Activated naive CD4-positive, alpha-beta T cell (primary cell): ENCODE measurements at places on chromosomes 6 and 20.

DNA sequence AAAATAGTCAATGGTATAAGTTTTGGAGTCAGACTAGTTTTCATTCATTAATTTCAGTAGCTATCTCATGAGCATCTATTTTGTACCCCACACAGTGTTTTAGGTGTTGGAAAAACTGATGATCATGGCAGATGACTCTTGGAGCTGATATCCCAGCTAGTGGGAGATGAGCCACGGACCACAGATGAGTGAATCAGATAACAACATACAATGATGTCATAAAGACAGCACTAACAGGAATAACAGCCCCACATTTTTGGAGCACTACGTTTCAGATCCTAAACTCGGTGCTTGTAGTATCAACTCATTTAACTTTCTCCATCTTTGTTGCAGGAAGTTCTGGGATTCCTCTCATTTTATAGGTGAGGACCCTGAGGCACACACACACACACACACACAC lies 67.8 kb upstream of the EDN3 start:
- no peak for DNase-seq

GRCh38 chr20:38405132-38405531 lies 30.0 kb downstream of the SNHG17 start:
- no peak for DNase-seq

DNA sequence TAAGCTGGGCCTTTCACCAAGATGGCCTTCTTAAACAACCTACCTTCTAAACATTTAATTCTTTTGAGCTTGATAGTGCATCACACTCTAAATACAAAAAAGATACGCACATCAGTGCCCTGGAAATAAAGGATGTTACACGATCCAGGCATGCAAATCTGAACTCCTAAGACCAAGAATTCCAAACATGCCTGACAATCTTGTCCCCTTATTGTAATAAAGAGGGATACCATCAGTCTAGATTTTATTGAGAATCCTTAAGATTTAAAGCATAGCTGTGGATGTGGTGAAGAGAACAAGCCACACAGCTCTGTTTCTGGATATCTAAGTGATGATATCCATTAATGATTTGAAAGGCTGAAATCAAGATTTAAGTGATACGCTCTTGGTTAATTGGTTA lies 13.0 kb downstream of the ZNF451 start:
- DNase-seq, result no peak

GRCh38 chr6:112752791-112753190 lies 405.7 kb downstream of the RFPL4B start:
- DNase-seq, result no peak

- no peak for DNase-seq
These were observed 93.4 kb upstream of the BTN3A2 start for GRCh38 chr6:26271668-26272024.

DNA sequence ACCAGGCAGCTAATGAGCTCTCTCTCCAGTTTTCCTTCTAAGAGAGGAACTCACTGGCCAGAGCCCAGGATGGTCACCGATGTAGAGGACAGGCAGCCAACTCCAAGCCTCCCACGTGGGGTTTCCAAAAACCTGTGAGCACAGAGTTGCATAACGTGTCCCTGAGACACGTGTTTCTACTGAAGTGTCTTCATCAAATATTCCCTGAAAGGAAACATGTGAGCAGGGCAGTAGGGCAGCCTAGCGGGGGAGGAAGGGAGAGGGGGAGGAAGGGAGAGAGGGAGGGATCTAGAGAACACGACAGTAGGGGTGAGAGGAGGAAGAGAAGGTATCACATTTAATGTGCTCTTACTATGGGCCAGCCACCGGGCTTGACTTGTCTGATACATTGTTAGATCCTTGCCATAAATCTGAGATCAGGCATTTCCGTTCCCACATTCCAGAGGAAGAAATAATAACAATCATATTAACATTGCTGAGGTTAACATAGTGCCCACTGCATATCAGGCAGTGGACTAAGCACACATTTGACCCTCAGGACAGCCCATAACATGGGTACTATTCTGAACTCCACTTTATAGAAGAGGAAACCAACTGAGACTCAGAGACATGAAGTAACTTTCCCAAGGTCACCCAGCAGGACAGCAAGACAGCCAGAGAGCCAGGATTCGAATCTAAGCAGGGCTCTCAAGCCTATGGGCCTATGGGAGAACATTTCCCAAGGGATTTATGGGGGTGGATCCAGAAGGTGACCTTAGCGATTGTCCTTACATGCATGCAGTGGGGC lies 4.5 kb upstream of the SYS1 start:
- DNase-seq, result no peak

GRCh38 chr6:157230910-157231309 lies 92.4 kb downstream of the TMEM242 start:
- DNase-seq, result no peak

- DNase-seq, result no peak
These were observed 10.3 kb downstream of the RIN2 start for GRCh38 chr20:19768325-19768842.

DNA sequence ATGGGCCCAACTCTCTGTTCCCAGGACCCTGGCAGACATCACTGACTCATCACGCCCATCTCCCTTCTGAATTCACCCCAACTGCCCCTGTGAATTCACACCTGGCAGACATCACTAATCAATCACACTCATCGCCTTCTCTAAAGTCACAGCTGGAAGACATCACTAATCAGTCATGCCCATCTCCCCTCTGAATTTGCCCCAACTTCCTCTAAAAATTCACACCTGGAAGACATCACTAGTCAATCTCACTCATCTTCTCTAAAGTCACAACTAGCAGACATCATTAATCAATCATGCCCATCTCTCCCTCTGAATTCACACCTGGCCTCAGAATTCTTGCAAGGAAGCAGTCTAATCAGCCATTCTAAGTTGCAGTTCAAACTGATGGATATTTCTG lies 111.1 kb downstream of the FOXA2 start:
- no peak for DNase-seq

DNA sequence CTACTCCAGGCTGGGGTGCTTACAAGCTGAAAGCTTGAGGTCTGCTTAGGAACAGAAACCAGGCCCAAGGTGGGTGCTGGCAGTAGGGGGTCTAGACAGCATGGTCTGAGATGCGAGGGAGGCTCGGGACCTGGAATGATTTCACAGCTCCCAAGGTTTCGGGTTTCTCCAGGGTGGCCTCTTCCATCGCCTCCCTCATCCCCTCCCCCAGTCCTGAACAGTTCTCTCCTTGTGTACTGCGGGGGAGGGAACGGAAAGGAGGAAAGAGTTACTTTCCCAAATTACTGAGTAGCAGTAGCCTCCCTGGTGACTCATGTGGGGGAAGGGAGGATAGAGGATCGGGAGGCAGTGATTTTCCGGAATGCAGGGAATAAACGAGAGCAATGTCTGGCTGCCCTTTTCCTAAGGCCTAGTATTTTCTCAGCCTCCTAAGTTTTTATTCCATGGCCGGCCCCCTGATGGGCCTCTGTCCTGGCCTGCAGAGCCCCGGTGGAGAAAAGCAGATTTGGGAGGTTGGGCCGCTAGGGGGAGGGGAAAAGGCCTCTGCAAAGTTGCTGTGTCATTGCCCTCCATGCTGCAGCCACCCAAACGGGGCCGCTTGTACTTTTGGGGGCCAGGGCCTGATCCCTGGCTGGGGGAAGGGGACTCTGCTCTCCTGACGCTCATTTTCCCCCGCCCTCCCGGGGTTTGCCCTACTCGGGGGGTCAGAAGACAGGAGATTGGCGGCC lies 1.5 kb downstream of the BRD2 start:
- DNase-seq, result peak; percentile 63

- DNase-seq, result no peak
These were observed 77.1 kb downstream of the SHLD1 start for GRCh38 chr20:5827098-5827853.

GRCh38 chr6:63634630-63635029 lies 972 bp upstream of the PHF3 start:
- DNase-seq, result no peak

- no peak for DNase-seq
These were observed 32.6 kb downstream of the MYT1 start for GRCh38 chr20:64196847-64197306.

DNA sequence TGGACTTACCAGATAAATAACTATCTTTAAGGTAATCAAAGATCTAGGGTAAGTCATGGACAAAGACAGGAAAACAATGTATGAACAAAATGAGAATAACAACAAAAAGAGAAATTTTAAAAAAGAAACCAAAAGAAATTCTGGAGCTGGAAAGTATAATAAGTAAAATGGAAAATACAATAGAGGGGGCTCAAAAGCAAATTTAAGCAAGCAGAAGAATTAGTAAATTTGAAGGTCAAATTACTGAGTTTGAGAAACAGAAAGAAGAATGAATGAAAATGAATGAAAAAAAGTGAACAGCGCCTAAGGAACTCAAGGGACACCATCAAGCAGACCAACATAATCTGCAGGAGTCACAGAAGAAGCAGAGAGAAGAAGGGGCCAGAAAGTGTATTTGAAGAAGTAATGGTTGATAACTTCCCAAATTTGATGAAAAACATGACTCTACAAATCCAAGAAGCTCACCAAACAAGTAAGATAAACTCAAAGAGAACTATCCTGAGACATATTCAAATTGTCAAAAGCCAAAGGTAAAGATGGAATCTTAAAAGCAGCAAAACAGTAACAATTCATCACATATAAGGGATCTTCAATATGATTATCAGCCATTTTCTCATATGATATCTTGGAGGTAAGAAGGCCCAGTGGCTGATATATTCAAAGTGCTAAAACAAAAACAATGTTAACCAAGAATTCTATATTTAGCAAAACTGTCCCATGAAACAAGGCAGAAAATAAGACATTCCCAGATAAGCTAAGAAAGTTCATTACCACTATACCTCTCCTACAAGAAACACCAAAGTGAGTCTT lies 218.5 kb downstream of the FOXC1 start:
- DNase-seq, result no peak

- no peak for DNase-seq
These were observed 14.1 kb upstream of the EMILIN3 start for GRCh38 chr20:41380551-41381193.
